ENCODE measurements at places on chromosomes 11 and 22.

- peak; percentile 97 for ATAC-seq
Observed at GRCh38 chr11:117907276-117908108, 21.7 kb downstream of the TMPRSS13 start.

DNA sequence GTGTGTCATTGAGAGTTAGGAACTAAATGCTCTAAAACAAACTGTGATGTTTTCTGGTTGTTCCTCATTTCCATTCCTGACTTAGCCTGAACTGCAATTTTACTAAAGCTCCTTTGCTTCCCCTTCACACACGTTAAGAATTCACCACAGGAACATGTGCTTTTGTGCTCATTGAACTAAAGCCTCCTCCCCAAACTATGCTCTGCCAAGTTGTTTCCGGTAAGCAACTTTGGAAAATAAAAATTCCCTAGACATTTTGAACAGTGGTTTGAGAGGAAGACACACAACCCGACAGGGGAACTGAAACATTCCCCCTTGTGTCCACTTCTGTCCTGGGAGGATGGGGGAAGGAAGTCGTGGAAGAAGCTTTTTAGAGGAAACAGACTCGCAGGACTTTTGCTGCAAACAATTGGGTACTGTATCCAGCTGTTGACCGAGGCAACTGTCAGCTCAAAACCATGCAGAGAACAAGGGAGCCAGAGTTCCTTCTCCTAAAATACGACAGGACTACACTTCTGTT, 66.9 kb downstream of the GAB2 start:
- peak; percentile 57 for ATAC-seq

DNA sequence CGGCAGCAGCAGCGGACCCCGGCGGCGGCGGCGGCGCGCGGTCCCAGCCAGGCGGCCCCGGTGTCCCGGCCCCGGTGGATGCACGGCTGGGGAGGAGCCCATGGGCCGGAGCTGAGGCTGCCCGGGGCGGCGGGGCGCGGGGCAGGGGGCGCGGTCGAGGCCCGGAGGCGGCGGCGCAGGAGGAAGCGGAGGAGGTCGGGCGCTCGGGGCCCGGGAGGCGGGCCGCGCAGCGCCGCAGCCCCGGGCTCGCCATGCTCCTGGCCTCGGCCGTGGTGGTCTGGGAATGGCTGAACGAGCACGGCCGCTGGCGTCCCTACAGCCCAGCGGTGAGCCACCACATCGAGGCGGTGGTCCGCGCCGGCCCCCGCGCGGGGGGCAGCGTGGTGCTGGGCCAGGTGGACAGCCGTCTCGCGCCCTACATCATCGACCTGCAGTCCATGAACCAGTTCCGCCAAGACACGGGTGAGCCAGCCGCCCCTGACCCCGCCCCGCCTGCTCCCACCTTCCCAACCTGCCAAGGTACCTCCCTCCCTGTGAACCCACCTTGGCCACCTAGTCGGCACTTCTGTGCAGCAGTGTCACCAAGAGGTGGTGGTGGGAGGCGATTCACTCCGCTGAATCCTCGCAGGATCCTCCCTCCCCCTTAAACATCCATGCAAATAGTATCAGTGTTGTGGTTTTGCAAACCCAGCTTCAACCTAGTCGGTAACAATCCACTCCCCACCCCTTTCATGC, 580 bp downstream of the DTX4 start:
- ATAC-seq = peak; percentile 13

GRCh38 chr11:33634291-33634834, 66.3 kb downstream of the C11orf91 start:
- ATAC-seq = no peak

DNA sequence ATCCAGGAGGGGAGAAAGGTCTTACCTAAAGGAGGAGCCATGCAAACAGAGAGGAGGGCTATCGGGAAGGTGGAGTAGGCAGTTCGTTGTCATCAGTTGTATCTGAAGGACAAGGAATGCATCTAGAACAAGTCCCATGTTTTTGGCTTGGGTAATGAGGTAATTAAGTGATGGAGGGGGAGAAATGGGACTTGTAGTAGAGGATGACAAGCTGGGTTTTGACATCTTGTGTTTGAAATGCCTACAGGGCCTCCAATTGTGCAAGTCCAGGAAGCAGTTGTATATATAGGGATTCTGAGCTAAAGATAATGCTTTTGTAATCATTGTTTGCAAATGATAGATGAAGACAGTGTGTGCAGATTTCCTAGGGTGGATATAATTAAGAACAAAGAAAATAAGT, 622.8 kb downstream of the NTM start:
- ATAC-seq = no peak

GRCh38 chr11:16418428-16419097, 62.2 kb upstream of the SOX6 start:
- ATAC-seq = no peak

DNA sequence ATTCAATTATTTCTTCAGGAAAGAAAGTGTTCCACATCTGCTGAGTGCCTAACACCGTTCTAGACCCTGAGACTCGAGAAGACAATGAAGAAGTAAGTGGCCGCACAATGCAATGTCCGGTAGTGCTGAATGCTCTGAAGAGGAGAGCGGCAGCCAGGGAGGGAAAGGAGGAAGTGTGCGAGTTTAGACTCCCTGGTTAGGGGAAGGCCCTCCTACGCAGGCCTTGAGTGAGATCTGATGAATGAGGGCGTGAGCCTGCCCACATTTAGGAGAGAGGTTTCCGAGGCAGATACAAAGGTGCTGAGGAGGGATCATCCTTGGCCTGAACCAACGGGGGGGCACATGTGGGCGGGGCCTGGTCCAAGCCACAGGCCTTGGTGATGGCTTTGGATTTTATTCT, 558.6 kb downstream of the NTM start:
- no peak for ATAC-seq

GRCh38 chr11:134976551-134976950, 564.5 kb upstream of the B3GAT1 start:
- ATAC-seq = no peak

All from gastroesophageal sphincter (tissue), 4 donors.